ENCODE measurements at places on chromosomes 6 and 20. TPM values are rescaled to one million over a fixed set of nuclear protein-coding genes. Genes with fewer than 3 reads are reported as not detected.

Gene UNC93A
- not detected for total RNA-seq

Gene PRKN
- 19.4 TPM for total RNA-seq

Gene LRFN2
- not detected for total RNA-seq

DNA sequence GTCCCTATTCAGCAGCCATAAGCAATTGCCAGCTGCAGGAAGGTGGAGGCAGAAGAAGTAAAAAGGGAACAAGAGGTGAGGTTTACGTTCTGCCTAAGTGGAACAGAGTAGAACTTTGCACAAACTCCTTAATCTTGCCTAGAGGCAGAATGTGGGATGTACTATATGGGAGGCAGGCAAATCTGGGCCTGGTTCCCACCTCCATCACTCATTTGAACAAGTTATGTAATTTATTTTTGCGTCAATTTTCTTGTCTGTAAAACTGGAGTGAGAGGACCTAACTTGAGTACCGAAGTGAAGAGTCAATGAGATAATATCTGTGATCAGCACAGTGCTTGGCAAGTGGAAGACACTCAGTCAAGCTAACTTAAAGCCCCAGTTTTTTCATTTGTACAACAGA lies 2.0 kb upstream of the TPBG start:
- H3K36me3 ChIP-seq, result no peaks in the 10 kb centered on the region
- H3K27ac ChIP-seq, result no peak overlapping the region
- H3K27me3 ChIP-seq, result peaks cover 10% of the 10 kb centered on the region
- no peak for DNase-seq
- no peak overlapping the region for H3K4me3 ChIP-seq

Gene SLC35B3
- total RNA-seq, result 19.7 TPM

Gene ZBTB46
- 0.58 TPM for total RNA-seq

Gene KCNK16
- total RNA-seq, result not detected

GRCh38 chr20:18904624-18905023 lies 91.0 kb downstream of the SCP2D1 start:
- no peak overlapping the region for H3K27ac ChIP-seq
- H3K4me3 ChIP-seq, result no peak overlapping the region
- H3K27me3 ChIP-seq, result no peaks in the 10 kb centered on the region
- no peaks in the 10 kb centered on the region for H3K36me3 ChIP-seq

GRCh38 chr20:59103573-59103972 lies 60.0 kb upstream of the ZNF831 start:
- H3K27ac ChIP-seq, result no peak overlapping the region
- H3K36me3 ChIP-seq, result no peaks in the 10 kb centered on the region
- no peaks in the 10 kb centered on the region for H3K27me3 ChIP-seq
- DNase-seq, result no peak
- H3K4me1 ChIP-seq, result no peaks in the 10 kb centered on the region

- no peaks in the 10 kb centered on the region for H3K36me3 ChIP-seq
- no peak overlapping the region for H3K27ac ChIP-seq
- no peak overlapping the region for H3K4me3 ChIP-seq
- DNase-seq, result peak; percentile 84
Measured at GRCh38 chr6:165774903-165775601, 112.0 kb upstream of the PDE10A start.

Gene EPHA7
- 51.9 TPM for total RNA-seq

DNA sequence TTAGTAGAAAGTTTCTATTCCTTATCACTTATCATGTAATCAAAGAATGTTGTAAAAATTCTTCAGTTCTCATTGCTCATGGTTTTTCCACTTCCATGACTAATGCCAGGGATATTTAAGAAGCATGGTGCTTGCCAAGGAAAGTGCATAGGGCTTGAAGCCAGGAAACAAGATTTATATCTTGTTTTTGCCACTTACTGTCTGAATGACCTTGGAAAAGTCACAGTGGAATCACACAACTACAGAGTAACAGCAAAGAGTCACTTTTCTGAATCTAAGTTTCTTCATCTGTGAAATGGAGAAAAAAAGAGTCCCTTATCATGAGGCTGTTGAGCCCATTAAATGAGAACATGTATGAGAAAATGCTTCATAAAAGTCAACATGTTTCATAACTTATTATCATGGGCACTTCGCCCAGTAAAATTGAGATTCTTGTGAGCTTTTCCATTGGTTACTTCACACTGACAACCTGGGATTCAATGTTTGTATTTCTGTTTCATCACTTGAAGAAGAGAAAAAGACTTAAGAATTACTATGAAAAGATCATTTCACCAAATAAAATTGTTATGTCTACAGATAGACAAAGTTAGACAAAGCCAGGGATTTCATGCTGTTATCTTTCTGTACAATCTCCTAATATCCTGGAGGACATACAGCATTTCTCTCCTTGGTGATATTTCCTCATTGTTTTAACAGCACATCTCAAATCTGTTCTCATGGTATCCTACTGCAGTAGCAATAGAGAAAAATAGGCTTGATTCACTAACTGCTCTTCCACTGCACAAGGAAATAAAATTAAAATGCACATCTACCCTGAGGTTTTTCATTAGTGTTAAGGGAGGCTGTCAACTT lies 7.6 kb upstream of the BMP5 start:
- H3K27ac ChIP-seq, result no peak overlapping the region
- H3K36me3 ChIP-seq, result no peaks in the 10 kb centered on the region
- no peak overlapping the region for H3K4me3 ChIP-seq
- DNase-seq, result no peak

Gene CFAP61
- not detected for total RNA-seq

DNA sequence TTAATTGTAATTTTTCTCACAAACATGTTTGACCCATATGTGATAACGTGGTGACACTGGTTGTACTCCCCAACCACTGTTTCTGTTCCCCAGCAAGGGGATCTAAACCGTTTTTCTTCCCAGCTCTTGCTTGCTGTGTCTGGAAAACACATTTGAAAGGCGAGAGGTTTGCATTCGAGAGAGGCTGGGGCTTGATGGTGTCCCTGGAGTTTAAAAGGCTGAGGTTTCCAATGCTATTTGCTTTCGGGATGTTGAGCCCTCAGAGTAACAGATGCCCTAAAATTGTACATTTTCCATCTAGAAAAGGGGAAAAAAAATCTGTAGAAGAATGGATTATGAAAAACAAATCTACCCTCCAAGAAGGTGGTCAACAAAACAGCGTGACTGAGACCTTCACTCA lies 35.4 kb downstream of the AKAP12 start:
- H3K4me3 ChIP-seq, result no peak overlapping the region

Gene LBP
- total RNA-seq, result not detected

Gene BPIFA3
- total RNA-seq, result not detected

GRCh38 chr20:25553819-25554296 lies 31.5 kb downstream of the NINL start:
- H3K27ac ChIP-seq, result no peak overlapping the region
- peaks cover 8% of the 10 kb centered on the region for H3K36me3 ChIP-seq
- H3K4me3 ChIP-seq, result no peak overlapping the region
- peaks cover 38% of the 10 kb centered on the region for H3K4me1 ChIP-seq

DNA sequence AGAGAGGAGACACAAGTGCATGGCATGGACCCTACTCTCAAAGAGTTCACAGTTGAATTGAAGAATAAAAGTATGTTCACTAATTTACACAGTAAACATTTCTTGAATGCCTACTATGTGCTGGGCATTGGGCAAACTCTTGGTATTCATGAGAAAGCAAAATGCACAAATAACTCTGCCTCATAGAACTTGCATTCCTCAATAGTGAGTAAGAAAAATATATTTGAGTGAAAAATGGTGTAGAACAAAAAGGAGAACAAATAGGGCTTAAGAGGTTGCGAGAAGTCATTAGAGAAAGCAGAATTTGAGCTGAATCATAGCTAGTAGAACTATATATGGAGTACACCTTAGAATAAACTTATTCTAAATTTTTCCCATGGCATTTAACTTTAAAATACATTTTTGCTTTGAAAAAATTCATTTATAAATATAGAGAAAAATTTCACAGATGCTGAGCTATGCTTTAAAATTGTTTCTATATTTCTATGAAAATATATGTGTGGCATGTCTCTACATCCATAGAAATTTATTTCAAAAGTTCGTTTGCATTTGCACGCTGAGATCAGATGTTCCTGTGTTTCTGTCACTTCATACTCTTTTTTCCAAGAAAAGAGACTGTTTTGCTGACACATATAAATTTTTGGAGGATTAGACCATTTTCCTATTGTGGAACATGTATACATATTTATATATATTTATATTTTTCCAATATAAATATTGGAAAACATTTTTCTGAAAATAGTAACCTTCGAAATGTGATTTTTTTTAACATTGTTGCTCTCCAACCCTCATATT lies 236.1 kb downstream of the KCNQ5 start:
- H3K27ac ChIP-seq, result no peak overlapping the region
- H3K36me3 ChIP-seq, result no peaks in the 10 kb centered on the region
- H3K27me3 ChIP-seq, result no peaks in the 10 kb centered on the region
- DNase-seq, result no peak

Gene MYBL2
- 9.4 TPM for total RNA-seq

DNA sequence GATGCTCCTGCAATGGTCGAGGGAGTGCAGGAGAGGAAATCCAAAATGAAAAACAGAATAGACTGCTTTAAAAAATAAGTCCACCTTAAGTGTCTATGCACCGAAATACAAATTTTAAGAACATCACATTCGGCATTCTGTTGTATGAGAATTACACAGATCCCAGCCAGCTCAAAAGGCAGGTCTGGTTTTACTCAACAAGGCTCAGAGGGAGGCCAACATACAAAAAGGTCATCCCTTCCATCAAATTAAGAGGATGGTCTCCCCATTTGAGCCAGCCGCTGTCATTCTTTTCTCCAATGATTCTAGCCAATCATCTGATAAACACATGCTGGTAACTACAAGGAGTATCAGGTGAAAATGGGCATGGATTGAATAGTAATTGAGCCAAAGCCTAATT lies 7.9 kb downstream of the ATXN1 start:
- H3K27ac ChIP-seq, result no peak overlapping the region
- H3K36me3 ChIP-seq, result peaks cover 7% of the 10 kb centered on the region
- no peak overlapping the region for H3K4me3 ChIP-seq
- H3K4me1 ChIP-seq, result peaks cover 100% of the 10 kb centered on the region

DNA sequence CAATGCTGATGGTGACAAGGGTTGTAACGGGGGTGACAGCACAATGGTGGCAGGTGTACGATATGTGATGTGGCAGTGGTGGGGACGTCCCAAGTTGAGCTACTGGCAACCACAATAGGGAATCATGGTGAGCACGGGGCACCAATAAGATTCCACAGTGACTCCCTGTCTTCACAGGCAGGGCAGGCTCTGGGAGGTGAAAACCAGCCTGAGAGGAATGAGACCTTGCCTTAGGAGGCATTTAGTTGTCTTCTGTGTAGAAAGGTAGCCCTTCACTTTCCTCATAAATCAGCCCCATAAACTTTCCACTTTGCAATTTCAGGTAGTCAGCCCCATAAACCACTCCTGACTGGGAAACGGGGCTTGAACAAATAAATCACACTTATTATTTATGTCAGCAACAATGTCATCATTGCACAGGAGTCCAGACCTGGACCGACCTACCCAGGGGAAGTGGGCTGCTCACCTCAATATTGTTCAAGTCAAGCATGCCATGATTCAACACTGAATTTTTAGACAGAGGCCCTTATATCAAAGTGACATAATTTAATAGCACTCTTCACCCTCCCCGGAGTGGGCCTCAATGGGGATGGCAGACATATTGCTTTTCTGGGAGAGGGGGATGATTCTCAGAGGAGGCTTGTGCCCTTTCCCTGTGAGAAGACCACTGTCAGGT lies 150.8 kb downstream of the CDC5L start:
- no peak overlapping the region for H3K4me3 ChIP-seq
- no peaks in the 10 kb centered on the region for H3K36me3 ChIP-seq
- DNase-seq, result no peak

Gene OPRM1
- total RNA-seq, result not detected

Gene HSPA12B
- 14.3 TPM for total RNA-seq

- peak; percentile 72 for DNase-seq
- H3K36me3 ChIP-seq, result peaks cover 50% of the 10 kb centered on the region
- peak overlapping the region; percentile 4 for H3K27ac ChIP-seq
- H3K4me1 ChIP-seq, result peaks cover 27% of the 10 kb centered on the region
- H3K4me3 ChIP-seq, result no peak overlapping the region
- no peaks in the 10 kb centered on the region for H3K27me3 ChIP-seq
Measured at GRCh38 chr6:39189915-39190544, 39.2 kb downstream of the KCNK5 start.

GRCh38 chr6:95882371-95882770 lies 133.4 kb upstream of the FUT9 start:
- no peaks in the 10 kb centered on the region for H3K27me3 ChIP-seq
- H3K4me1 ChIP-seq, result no peaks in the 10 kb centered on the region
- no peak for DNase-seq
- no peak overlapping the region for H3K27ac ChIP-seq

GRCh38 chr6:10180138-10181074 lies 234.5 kb downstream of the TFAP2A start:
- no peaks in the 10 kb centered on the region for H3K27me3 ChIP-seq
- no peaks in the 10 kb centered on the region for H3K36me3 ChIP-seq
- H3K4me3 ChIP-seq, result no peak overlapping the region
- no peak overlapping the region for H3K27ac ChIP-seq
- H3K4me1 ChIP-seq, result no peaks in the 10 kb centered on the region

DNA sequence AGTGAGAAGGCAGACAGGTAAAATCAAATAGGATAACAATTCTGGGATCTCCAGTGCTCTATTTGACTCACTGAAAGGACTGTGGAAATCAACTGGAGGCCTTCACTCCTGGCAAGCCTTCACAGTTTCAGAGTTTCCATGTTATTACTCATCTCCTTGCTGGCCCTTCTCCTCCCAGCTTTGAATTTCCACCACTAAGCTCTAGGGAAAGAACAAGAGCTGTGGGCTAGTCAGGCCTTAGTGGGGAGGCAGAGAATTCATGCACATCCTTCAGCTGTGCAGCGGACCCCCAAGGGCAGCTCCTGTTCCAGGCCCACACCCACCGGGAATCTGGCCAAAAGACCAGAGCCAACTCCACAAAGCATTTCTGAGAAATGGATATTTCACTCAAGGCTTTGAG lies 26.0 kb downstream of the MYLIP start:
- no peaks in the 10 kb centered on the region for H3K4me1 ChIP-seq
- DNase-seq, result peak; percentile 57
- H3K27ac ChIP-seq, result no peak overlapping the region
- no peaks in the 10 kb centered on the region for H3K27me3 ChIP-seq
- H3K36me3 ChIP-seq, result peaks cover 34% of the 10 kb centered on the region

Gene LTA
- total RNA-seq, result not detected

DNA sequence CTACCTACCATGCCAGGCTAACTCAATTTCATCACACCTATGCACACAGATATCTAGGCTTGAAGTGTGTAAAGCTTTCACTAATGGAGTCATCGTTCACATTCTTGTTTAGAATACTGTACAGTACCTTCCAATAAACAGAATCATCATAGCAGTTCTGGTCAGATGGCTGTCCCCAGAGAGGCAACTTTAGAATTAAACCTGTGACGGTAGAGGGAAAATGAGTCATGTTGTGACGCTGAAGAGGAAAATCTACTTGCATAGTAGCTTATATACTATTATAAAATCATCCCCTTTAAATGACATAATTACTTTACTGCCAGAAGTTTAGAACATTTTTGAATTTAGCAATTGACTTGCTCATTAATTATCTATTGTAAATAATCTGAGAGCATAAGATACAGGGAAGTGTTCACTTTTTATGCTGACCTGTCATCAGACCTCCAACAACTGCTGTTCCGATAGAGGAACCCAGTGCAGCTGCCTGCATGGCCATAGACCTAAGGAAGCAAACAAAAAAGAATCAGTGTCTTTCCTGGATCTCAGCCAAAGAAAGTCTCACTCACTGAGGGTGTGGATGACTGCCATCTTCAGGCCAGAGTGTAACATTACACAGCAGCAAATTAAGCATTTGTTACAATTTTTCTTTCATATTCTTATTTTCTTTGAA lies 29.8 kb downstream of the RHAG start:
- no peak overlapping the region for H3K4me3 ChIP-seq
- no peak overlapping the region for H3K27ac ChIP-seq
- DNase-seq, result peak; percentile 92
- H3K27me3 ChIP-seq, result no peaks in the 10 kb centered on the region

Measured in stomach (tissue), 19 donors.